ENCODE measurements at places on chromosomes 11 and 22.

DNA sequence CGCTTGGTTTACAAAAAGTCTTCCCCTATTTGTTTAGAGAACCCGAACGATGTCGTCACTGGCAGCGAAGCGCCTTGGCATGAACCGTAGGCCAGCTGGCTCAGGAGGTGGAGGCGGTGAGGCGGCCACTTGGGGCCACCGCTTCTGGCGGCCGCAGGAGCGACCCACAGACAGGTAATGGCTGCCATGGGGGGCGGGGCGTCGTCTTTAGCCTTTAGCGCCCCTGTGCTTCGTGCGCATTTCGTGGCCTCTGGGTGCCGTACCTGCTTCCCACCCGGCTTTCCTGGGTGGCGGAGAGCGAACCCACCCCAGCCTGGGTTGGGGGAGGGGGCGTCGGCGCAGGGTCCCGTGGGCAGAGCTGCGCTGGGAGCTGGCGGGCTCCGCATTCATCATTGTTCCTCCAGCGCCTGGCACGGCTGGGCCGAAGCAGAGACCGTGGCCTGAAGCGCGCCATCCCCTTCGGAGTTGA lies 469 bp upstream of the OSBP2 start:
- DNase-seq: peak; percentile 6

- no peak for DNase-seq
Observed at GRCh38 chr22:30859714-30860095, 108.9 kb downstream of the MORC2 start.

DNA sequence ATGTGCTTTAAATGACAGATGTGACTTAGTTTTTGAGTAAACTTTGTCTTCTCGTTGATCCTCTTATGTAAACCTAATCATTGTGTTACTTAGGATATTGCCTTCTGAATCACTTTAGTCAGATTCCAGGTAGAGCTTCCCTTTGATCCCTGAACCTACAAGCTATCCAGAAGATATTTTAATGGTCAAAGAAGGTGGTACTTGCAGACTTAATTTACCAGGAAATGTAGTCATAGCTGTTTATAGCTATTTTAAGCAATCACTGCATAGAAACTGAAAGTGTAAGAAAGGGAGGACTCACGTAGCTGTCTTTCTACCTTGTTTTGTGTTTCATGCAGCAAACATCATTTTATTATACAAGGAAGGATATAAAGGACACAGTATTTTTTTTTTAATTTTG lies 189.5 kb downstream of the DDX10 start:
- DNase-seq: no peak

DNA sequence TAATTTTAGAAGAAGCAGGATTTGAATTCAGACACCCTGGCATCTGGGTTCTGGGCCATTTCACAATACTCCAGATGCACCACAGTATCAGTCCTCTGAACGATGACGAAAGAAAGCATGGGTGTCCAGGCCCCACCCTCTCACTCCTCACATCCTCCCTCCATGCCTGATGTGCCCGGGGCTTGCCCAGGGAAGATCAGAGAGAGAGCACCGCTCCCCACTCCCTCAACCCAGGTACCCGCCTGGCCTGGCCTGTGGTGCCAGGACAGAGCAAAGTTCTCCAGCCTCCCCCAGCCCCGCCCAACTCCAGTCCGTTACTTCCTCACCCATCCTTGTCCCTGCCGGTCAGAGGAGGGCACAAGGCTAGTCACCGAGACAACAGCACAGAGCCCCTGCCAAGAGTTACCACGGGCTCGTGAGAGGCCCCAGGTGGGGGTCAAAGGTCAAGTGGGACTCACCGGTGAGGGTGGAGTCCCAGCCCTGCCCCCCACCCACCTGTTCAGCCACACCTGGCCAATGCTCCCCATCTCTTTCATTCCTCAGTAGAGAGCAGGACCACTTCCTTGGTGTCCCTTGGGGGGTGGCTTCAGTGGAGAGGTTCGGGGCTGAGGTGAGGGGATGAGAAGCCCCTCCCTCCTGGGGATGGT lies 8.1 kb downstream of the BCL9L start:
- peak; percentile 79 for DNase-seq

- no peak for DNase-seq
Observed at GRCh38 chr22:39115977-39116621, 19.1 kb downstream of the APOBEC3H start.

All from fibroblast of skin of right quadriceps (primary cell).